ENCODE measurements at places on chromosomes 5 and 9. TPM values are rescaled to one million over a fixed set of nuclear protein-coding genes. Genes with fewer than 3 reads are reported as not detected.

DNA sequence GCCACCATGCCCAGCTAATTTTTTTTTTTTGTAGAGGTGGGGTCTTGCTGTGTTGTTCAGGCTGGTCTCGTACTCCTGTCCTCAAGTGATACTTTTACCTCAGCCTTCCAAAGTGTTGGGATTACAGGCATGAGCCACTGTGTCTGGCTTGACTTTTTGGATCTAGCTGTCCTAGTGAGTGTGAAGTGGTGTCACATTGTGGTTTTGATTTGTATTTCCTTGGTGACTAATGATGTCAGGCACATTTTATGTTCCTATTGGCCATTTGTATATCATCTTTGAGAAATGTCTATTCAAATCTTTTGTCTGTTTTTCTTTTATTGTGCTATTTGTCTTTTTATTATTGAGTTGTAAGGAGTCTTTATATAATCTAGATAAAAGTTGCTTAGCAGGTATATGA, 53.5 kb upstream of the MCCC2 start:
- H3K27me3 ChIP-seq: no peaks in the 10 kb centered on the region
- H3K4me1 ChIP-seq: peaks cover 3% of the 10 kb centered on the region
- peaks cover 10% of the 10 kb centered on the region for H3K36me3 ChIP-seq
- H3K27ac ChIP-seq: no peak overlapping the region

GRCh38 chr9:69446496-69446895, 121.5 kb downstream of the ENTREP1 start:
- no peak overlapping the region for H3K4me3 ChIP-seq
- no peak for DNase-seq
- no peak overlapping the region for H3K27ac ChIP-seq
- no peaks in the 10 kb centered on the region for H3K27me3 ChIP-seq
- H3K4me1 ChIP-seq: peaks cover 6% of the 10 kb centered on the region

GRCh38 chr9:115674091-115674490, 479.5 kb upstream of the PAPPA start:
- DNase-seq: no peak
- no peaks in the 10 kb centered on the region for H3K36me3 ChIP-seq
- no peak overlapping the region for H3K4me3 ChIP-seq
- H3K27me3 ChIP-seq: no peaks in the 10 kb centered on the region

DNA sequence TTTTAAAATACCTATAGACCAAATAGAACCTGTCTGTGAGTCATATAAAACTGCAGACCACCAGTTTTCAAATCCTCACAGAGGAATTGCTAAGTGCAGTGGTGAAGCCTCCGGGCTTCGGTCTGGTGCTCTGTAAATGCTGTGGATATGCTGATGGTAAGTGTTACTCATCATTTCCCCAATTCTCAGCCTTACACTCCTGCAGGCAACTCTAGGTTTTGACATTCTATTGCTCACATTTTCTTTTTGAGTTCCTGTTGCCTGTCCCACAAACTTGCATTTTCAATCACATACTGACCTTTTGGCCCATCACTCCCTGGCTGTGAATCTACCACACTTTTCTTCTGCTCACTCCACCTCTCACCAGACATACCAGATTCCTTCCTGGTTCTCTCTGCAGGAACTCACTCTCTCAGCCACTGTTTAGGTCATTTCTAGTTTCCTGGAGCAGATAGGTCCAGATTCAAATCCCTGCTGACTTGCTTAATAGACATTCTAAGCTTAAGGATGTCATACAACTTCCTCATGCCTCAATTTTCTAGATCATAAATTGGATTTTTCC, 192.9 kb downstream of the RAB3C start:
- H3K27me3 ChIP-seq: no peaks in the 10 kb centered on the region
- no peaks in the 10 kb centered on the region for H3K36me3 ChIP-seq
- no peaks in the 10 kb centered on the region for H3K4me1 ChIP-seq
- no peak for DNase-seq
- no peak overlapping the region for H3K27ac ChIP-seq

DNA sequence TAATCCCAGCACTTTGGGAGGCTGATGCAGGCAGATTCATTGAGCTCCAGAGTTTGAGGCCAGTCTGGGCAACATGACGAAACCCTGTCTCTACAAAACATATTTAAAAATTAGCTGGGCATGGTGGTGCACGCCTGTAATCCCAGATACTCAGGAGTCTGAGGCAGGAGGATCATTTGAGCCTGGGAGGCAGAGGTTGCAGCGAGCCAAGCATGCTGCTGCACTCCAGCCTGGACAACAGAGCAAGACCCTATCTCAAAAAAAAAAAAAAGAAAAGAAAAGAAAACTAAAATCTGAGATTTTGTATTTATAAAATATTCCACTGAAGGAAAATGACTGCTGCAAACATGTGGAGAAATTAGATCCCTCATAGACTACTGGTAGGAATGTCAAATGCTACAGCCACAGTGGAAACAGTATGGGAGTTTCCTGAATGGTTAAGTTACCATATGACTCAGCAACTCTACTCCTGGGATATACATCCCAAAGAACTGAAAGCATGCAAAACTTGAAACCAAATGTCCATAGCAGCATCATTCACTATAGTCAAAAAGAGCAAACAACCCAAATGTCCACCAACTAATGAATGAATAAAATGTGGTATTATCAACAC, 106.1 kb downstream of the UBAP2 start:
- H3K4me1 ChIP-seq: no peaks in the 10 kb centered on the region
- no peak overlapping the region for H3K27ac ChIP-seq
- DNase-seq: no peak
- H3K4me3 ChIP-seq: no peak overlapping the region
- H3K27me3 ChIP-seq: no peaks in the 10 kb centered on the region

GRPEL2 gene
- 6.9 TPM for total RNA-seq

MBLAC2 gene
- total RNA-seq: 1.9 TPM
